HAP-1 (cell line): ENCODE measurements at places on chromosomes 2 and 18.

DNA sequence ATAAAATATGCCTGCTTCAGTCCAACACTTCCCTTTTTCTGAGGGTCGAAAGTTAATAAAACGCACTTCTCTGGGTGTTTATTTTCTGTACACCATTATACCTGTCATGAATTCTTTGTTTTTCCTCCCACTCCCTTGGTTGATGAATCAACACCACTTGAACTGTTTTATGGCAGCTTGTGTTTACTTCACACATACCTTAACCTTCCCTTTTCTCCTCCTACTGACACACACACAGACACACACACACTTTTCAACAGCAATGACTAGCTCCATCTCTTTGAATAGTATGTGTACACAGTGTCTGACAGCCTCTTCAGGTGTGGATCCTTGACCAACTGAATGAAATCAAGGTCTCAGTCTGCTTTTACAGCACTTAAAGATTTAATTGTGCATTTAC is 91.3 kb downstream of the SATB2 start:
- DNase-seq, result no peak

GRCh38 chr2:204012072-204012653 is 75.6 kb downstream of the ICOS start:
- peak; percentile 13 for DNase-seq

GRCh38 chr2:145408980-145409379 is 889.1 kb upstream of the ZEB2 start:
- no peak for DNase-seq

DNA sequence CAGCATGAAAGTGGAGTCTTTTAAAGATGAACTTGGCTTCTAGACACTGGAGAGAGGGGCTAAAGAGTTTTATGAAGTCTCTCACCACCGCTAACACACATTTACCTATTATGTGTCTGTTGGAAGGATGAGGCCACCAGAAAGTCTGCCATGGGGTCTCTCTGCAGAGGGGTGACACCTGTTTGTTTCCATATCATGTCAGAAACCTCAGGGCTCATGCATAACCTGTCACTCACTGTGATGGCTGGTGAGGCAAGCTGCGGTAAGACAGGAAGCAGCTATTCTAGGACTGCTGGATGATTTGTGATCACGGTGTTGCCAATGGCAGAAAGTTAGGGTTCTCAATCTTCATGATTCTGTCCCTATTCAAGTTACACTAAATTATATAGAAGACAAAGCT is 60.8 kb upstream of the DNMT3A start:
- no peak for DNase-seq
